ENCODE measurements at places on chromosomes 1 and 21.

GRCh38 chr1:65880611-65881010, 87.9 kb downstream of the PDE4B start:
- no peak for DNase-seq

GRCh38 chr1:46131093-46131492, 1.3 kb downstream of the PIK3R3 start:
- no peak for DNase-seq

DNA sequence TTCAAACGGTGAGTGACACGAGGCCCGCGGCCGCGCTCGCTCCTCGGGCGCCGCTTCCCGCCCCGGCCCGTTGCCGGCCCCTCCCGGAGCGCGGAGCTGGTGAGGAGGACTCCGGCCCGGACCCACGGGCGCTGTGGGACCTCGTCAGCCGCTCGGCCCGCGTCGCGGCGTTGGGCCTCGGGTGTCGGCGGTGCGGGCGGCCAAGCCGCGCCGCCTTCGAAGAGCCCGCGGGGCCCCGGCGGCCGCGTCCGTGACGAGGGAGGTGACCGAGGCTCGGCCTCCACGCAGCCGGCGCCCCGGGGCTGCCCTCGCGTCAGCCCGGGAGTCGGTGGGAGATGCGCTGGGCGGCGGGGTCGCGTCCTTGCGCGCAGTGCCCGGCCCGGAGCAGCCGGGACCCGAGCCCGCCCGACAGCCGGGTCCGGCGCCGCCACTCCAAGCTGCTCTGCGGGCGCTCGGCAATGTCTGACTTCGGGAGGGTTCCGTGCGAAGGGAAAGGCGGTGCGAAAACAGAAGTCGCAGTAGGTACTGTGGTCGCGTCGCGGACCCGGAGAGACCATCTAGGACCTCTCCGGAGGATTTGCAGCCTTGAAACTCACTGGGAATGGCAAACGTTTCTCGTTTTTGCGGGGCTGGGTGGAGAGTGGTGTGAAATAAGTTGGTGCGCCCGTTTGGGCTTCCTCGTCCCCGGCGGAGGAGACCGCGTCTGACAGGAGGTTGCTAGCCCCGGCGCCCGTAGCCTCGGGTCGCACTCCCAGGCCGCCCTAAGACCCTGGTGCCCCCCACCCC, 829 bp downstream of the SPEN start:
- no peak for DNase-seq

- peak; percentile 19 for DNase-seq
Measured at GRCh38 chr1:22709891-22710700, 543 bp upstream of the EPHB2 start.

DNA sequence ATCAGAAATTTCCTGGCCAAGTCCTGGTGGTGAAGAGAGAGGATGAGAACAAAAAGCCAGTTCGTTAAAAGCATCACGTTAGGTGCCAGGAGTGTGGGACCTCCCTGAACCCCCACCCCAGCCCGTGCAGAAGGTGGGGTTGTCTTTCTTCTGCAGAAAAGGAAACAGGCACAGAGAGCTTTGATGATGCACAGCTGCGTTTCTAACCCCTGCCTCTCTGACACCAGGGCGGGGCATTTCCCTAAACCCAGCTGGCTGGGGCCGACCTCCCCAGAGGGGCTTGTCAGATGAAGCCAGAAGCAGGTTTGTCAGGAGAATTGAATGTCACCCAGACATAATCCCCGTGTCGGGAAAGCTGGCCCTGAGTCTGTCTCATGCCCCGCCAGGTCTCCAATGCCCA, 189.3 kb upstream of the EDN2 start:
- no peak for DNase-seq

- DNase-seq: no peak
Measured at GRCh38 chr1:206498685-206499084, 8.6 kb upstream of the RASSF5 start.

DNA sequence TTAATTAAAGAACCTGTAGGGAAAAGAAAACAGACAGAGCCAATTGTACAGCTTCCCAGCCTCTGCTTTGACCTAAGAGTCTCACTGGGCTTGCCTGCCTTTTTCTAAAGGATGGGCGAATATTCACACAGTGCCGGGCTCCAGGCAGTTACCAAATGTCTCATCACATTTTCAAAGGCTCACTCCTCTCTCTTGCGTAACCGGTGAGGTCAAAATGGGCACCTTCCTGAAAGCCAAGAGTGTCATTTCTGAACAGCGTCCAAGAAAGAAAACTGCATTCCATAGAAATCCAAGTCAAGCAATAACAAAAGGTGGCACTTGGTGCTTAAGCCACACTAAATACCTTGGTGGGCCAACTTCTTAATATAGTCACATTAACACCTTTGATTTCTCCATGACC, 710 bp upstream of the PALMD start:
- no peak for DNase-seq

GRCh38 chr1:109847251-109847650, 63.4 kb upstream of the CSF1 start:
- no peak for DNase-seq

DNA sequence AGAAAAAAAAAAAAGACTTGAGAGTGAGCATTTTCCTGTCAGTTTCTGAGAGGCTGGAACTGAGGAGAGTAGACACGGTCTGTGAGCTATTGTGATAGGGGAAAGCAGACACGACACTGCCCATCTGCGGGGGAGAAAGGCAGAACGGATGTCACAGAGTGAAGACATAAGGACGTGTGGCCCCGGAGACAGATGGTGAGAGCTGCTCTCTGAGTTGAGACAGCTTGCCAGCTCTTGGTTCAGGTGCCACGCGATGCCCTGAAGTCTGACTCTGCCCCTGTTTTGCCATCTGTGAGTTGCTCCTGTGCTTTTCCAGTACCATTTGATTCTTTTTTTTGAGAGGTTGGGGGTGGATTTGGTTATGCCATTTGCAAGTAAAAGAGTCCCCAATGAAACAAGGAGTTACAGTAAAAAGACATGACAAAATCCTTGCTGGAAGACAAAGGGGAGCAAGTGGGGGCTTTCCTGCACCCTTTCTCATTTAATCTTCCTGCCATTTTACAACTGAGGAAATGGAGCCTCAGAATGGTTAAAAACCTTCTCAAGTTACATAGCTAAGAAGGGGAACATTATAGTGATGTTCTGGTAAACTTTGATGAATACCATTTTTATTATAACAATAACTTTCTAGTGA, 128.9 kb upstream of the DNAH14 start:
- no peak for DNase-seq

GRCh38 chr1:27513958-27514357, 24.0 kb upstream of the WASF2 start:
- no peak for DNase-seq

DNA sequence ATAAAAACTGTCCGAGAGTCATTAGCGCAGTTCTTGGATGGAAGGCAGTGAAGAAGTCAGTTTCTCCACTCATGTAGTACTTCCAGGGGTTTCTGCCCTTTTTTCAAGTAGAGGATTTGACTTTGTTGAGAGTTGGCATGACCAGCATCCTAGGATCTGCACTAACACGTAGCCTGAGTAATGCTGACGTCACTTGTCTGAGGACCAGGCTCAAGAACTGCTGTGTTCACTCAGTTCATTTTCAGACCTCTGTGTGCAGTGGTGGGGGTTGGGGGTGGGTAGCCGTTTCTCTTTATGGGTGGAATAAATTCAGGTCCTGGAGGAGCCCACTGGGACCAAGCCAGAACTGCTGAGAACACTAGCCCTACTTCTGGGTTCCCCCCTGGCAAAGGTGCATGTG, 53.3 kb downstream of the MRPS6 start:
- DNase-seq: no peak

DNA sequence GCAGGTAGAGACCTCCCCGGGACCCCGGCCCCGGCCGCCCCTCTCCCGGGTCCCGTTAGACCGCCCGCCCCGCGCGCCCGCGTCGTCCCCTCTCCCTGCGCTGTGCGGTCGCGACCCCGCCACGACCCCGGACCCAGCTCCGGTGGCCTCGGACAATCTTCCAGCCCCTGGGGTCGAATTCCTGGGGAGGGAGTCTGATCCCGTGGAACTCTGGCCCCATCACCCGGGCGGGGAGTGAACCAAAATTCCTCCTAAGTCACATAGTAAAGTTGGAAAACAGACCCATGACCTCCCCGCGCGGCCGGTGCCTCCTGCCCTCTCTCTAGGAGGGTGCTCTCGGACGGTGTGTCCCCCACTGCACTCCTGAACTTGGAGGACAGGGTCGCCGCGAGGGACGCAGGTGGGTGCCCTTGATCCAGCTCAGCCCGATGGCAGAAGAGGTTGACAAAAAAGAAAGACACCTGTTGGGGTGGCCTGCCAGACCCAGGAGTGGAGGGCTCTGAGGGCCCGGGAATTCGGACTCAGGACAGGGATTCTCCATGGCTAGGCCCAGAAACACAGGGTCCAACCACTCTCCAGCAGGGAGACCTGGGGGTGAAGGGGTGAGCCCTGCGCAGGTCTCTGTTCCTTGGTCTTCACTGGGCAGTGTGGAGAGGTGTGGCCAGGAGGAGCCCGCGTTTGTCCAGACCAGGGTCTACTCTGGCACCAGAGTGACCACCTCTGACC, 451 bp downstream of the ADAMTSL4 start:
- no peak for DNase-seq

GRCh38 chr1:197917805-197918651, 856 bp downstream of the LHX9 start:
- DNase-seq: no peak

DNA sequence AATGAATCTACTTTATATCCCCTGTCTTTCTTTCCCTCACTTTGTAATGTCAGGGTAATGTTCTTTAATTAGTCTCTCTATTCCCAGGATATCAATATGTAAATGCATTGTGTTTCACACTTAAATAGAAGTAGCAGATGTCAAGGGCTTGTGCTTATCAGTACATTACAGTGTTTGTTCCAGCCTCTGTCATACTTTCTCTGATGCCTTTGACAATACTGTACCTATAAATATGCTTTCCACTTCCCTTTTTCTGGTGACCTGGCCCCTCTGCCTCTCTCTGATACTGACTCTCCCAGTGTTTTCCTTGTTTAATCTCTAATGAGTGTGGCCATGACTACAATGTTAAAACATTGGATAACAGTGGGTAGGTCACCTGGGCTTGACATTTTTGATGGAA, 862.0 kb upstream of the NEGR1 start:
- DNase-seq: no peak

DNA sequence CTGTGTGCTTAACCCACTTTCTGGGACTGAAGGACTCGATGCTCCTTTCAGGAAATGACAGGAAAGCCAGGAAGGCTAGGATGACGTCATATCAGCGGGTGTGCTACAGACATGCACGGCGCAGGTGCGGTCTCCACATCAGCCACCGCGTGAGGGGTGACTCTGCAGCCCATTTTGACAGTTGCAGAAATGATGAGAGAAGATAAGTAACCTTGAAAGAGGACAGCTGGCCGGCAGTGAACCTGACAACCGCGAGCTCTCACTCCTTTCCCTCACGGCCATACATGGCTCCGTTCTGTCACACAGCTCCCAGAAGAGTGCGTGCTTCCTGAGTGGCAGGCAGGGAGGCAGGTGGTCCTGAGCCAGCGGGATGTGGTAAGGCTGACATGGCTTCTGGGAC, 1.7 kb upstream of the KRTAP10-5 start:
- DNase-seq: no peak

DNA sequence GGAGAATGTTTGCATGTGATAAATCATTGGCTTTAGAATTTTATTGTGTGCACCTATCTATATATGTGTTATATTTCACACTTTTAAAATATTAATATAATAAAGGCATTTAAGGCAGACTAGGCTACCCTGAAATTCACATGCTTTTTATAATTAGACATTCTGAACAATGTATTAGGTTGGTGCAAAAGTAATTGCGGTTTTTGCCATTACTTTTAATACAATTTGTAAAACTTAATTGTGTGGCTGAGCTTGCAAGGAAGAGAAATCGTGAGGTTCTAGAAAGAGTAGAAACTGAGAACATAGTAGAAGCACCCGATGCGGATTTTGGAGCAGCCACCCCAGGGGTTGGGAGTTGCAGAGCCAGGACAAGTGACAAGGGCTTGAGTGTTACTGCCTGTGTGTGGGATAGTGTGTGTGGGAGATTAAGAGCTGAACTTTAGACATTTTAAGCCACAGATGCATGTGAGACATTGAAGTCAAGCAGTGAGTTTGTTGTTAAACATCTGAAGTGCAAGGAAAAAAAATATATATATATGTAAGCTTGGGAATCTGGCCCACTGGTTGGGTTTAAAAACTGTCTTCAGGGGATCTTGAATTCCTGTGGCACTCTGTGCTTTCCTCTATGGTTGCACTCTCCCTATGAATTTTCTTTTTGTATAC, 244.5 kb downstream of the TM2D1 start:
- no peak for DNase-seq

DNA sequence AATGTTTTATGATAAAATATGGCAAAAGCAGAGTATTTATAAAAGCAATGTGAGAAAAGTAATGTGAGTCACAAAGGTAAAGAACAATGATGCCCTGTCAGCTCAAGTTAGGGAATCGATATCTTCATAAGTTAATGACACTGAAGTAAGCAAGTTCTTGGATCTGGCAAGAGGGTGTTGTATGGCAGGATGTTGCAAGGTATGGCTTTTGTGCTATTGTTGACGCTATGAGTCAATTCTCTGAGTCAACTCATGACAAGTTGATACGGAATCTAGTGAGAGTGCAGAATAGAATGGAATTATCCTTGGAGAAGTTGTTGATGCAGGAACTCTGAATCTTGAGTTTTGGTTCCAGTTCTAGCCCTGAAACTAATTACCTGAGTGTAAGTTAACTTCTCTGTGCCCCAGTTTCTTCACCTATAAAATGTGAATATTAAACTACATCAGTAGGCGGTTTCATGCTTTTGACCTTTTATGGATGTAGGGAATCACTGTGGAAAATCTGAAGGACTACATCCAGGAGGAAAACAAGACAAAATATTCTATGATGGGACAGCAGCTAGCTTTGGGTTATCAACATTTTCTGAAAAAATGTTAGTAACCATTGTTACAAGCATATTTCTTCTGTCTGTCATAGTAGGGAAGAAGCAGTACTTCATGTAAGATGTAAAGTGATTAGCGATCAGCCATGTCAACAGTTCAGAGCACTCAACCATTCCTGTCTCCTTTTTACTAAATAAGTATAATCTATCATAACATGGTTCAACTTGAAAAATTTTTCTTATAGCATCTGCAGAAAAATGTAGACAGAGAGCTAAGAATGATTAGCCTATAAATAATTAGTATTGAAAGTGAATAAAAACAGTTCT, 96.9 kb downstream of the ATP6V1G3 start:
- DNase-seq: peak; percentile 52

DNA sequence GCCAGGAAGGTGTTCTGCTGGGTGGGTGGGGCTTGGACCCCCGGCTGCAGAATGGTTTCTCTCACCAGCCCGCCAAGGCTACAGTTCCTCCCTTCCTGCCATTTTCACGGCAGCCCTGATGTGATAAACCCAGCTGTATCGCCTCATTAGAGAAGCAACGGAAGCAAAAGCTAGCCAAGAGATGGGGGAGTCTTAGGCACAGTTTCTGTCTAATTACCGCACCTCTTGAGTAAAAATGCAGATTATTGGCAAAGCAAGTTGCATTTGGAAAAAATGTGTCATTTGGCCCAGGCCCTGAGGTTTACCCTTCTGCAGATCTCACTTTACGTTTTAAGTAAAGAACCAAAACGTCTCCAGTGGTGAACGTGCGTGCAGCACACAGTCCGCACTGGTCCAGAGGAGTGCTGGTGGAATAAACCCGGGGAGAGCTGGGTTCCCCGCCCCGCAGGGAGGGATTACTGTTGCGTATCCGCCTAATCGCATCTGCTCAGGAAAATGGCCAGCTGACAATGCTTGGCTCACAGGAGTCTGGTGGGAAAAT, 109.9 kb downstream of the GALNT2 start:
- DNase-seq: no peak

Data from amniotic stem cell (primary cell).